ENCODE measurements at places on chromosomes 7 and 10.

DNA sequence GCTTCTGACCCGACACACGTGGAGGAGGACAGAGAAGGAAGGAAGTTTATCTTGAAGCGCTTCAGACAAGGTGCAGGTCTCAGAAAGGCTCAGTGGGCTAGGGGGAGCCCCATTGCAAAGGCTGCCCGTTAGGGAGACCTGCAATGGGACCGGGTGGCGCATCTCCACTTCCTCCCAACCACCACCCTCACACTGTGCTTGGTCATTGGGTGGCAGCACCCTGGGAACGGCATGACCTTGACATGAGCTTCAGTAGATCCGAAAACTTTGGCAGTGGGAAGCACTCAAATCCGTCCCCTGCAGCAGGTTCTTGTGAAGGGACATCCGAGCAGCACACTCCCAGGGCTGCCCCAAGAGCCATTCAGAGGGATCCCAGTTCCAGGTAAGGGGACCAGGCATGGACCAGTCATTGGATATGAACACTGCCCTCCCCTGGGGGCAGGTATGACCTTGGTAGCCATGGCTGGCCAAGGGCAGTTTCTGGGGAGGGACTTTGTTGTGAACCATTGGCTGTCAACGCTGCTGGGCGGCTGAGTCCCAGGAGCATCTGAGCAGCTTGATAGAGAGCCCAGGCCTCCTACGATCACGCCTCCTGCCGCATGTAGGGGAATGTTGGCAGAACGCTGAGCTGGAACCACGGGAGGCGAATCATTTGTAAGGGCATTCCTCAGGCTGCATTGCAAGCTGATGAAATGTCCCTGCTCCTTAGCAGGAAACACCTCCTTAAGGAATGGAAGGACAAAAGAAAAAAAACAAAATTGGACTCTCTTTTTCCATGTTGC is 31.7 kb downstream of the GALNTL5 start:
- no peak for DNase-seq

GRCh38 chr10:100020142-100020885 is 10.6 kb upstream of the DNMBP start:
- DNase-seq = no peak

DNA sequence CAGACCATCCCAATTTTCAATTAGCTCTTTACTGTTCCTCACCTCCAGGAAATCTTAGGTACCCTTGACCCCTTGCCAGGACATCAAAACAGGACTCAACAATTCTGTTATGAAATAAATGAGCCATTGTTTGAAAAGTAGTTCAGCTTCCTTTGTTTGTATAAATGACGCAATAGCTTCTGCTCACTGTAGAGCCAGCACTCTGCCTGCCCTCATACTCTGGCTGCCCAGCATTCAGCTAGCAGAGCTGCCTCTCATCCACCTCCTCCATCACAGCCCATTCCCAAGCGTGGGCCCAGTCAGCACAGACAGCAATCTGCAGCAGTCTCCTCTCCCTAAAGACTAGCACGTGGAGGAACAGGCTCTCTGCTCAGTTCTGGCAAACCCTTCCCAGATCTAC is 478.6 kb downstream of the GRID1 start:
- DNase-seq = no peak

DNA sequence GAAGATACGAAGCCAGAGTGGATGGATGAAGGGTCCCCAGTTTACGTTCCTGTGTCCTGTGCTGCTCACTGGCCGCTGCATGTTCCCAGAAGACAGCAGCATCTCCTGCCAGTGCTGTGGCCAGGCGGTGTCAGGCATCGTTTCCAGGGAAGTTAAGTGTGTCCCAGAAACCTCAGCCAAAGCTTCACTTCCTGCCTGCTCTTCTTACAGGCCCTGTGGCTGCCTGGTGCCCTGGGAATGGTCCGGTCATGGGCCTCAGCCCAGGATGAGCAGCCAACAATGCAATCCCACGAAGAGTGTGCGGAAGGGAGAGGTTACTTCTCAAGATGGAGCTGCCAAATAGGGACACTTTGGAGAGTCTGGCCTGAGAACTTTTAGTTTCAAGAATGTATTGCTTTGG is 99.7 kb upstream of the TARP start:
- DNase-seq = no peak

- DNase-seq = no peak
These were observed 380.9 kb downstream of the PARD3 start for GRCh38 chr10:34434119-34434594.

- peak; percentile 25 for DNase-seq
These were observed 5.4 kb upstream of the DMTF1 start for GRCh38 chr7:87146740-87147386.

- no peak for DNase-seq
These were observed 141.7 kb downstream of the USP6NL start for GRCh38 chr10:11469575-11470391.

DNA sequence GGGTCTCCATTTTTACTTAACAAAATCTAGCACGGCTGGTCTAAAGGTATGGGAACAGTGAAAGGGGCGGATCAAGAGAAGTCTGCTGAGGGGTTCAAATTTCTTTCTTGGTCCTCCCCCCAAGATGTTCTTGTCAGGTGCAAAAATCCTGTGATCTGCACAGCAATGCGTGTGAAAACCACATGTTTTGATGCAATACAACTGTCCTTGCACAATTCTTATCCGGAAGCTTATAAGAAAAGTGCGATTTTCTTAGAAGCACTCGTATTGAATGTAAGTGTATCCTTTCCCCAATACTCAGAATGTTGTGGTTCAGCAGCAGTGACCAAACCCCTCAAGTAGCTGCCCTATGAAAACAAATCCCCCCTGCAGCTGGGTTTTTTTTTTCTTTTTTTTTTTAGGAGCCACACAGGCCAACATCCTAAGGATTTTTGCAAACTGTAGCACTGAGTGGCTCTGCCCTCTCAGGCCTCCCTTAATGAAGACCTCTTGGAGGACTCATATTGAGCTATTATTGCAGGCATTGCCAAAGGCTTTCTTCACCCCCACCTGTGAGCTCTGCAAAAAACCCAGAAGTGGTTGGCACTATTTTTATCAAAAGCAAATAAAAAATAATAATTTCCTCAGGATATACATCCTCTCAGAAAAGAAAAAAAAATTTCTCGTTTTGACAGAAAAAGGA is 151.9 kb upstream of the ITGB1 start:
- no peak for DNase-seq

GRCh38 chr10:62778125-62778524 is 26.4 kb upstream of the ADO start:
- DNase-seq = no peak

DNA sequence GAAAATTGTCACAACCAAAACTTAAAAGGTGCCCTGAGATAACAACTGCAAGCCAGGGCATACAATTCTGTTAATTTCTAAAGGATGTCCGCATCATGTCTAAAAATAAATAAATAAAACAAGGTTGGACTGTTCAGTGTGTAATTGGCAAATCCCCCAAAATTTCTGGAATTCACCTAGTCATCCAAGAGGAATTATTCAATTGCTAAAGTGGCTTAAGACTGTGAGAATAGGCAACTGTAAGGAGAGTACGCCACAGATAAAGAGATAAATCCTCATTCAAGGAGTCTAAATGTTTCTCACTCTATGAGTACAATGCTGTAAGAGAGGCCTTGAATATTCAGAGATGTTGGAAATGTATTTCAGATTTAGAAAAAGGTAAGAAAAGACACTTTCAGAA is 37.2 kb downstream of the PIK3AP1 start:
- no peak for DNase-seq

DNA sequence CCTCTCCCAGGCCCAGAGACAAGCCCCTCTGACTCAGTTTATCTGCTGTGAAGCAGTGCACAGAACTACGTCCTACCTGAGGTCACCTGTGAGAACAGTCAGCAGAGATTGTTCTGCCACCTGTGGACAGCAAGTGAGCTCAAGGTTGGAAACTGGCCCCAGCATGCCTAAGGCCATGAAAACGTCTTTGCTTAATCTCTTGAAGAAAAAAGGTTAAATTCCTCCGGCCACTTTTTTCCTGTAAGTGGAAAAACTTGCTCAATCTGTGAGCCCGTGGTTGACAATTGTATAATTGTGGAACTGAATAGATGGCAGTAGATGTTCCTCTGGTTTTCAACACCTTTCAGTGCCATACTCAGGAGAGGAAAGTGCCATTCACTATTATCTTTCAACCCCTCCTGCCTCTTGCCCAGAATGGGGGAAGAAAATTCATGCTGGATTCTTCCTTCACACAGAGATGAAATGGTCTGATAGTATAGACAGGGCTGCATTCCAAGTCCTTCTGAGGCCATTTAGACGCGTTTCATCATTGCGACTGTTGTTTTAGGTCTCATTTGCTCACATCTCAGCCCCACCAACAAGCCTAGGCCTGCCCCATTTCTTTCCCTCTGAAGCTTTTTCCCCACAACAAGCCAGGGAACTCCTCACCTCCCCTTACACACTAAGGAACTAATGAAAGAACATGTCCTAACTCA is 292.9 kb downstream of the FZD1 start:
- no peak for DNase-seq

DNA sequence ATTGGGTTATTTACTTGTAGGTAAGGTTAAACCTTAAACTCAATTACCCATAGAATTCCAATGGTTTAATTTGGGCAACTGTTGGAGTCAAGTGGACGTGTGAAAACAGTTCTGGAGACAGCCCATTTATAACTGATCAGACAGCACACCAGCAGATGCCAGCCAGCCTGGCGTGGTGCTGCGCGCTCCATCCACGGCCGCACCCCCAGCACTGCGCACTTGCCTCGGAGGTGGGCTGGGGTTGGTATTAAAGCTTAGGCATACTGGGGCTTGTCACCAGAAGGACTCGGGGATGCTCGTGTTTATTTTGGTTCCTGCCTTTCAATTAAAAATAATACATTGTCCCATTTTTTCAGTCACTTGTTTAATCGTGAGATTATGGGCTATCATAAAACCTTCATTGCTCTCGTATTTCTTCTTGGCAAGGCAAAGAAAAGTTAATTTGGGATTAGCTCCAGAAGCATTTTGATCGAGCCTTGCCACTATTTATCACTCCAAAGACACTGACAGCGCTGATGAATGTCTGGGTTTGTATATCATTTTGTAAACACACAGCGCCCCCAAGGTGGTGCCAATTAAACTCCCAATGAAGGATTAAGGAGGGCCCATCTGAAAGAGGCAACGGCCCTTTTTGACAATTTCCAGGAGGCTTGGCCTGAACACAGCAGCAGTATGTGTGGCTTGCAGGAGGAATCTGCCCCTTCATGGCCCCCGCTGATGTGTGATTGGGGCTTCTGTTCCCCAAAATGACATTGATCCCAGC is 204.5 kb upstream of the CXCL12 start:
- no peak for DNase-seq

GRCh38 chr7:139232904-139233303 is 1.9 kb downstream of the UBN2 start:
- no peak for DNase-seq

DNA sequence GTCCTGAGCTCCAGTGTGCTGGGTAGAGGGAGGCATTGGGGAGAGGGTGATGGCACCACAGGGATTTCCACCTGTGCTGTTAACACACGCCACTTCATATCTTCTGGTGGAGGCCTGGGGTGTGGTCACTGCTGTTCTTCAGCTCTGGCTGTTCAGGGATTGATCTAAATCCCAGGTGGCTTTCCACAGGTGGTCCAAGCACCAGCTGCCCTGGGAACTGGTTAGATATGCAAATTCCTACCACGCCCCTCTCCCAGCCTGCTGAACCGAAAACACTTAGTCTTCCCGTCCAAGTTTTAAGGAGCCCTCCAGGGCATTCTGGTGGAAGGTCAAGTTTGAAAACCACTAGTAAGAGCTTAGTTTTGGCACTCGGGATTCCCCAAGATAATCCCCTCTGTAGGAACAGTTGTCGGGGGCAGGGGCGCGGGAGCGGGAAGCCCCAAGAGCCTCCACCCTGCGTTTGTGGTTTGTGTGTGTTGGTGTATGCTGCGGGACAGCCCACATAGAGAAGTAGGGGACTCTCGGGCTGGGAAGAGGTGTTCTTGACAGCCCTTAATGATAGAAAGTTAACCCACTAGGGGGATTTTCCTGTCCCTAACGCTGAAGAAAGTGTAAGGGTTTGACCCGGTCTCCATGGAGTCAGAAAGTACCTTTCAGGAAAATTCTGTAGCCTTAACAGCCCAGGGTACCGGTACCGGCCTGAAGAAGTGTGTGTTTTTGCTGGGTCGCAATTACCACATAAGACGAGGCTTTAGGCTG is 5.1 kb downstream of the DEPP1 start:
- no peak for DNase-seq

GRCh38 chr10:30227481-30227880 is 121.6 kb downstream of the MTPAP start:
- DNase-seq = peak; percentile 30

- DNase-seq = no peak
These were observed 106.2 kb downstream of the ABCC2 start for GRCh38 chr10:99888622-99889021.

Data from right hindlimb (tissue), 1 donor.